Colonic mucosa (tissue), 4 donors: ENCODE measurements at places on chromosomes 6 and 20. TPM values are rescaled to one million over a fixed set of nuclear protein-coding genes. Genes with fewer than 3 reads are reported as not detected.

The RAMACL gene
- 0.48 TPM for total RNA-seq

The CD109 gene
- 4.5 TPM for total RNA-seq

The JARID2 gene
- 10.7 TPM for total RNA-seq

The CGAS gene
- total RNA-seq, result 4.1 TPM

The KCNG1 gene
- 5.8 TPM for total RNA-seq

The TUBB1 gene
- total RNA-seq, result not detected

GRCh38 chr6:157644043-157644810 lies 178.8 kb upstream of the SNX9 start:
- H3K27ac ChIP-seq, result no peak overlapping the region
- H3K4me1 ChIP-seq, result no peaks in the 10 kb centered on the region
- no peaks in the 10 kb centered on the region for H3K27me3 ChIP-seq

GRCh38 chr6:10146715-10147451 lies 268.0 kb downstream of the TFAP2A start:
- no peaks in the 10 kb centered on the region for H3K4me1 ChIP-seq
- DNase-seq, result no peak
- H3K27me3 ChIP-seq, result no peaks in the 10 kb centered on the region
- no peaks in the 10 kb centered on the region for H3K36me3 ChIP-seq

DNA sequence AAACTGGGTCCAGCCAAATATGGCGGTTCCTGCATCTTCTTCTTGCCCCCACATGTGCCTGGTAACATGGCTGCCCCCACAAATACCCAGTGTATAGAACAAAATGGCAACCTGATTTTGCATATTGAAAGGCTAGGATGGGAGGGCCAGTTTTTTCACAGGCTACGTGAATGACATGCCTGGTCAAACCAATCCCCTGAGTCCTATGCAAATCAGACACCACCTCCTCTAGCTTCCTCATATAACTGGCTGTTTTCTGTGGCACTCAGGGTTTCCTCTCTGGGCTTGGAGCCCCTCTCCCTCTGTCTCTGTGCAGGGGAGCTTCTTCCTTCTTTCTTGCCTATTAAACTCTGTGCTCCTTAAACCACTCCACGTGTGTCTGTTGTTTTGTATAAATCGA lies 372.1 kb downstream of the KIF16B start:
- no peak overlapping the region for H3K4me3 ChIP-seq
- H3K36me3 ChIP-seq, result no peaks in the 10 kb centered on the region
- H3K27me3 ChIP-seq, result no peaks in the 10 kb centered on the region
- H3K27ac ChIP-seq, result no peak overlapping the region

- H3K27me3 ChIP-seq, result no peaks in the 10 kb centered on the region
- H3K27ac ChIP-seq, result no peak overlapping the region
- no peaks in the 10 kb centered on the region for H3K4me1 ChIP-seq
- no peaks in the 10 kb centered on the region for H3K36me3 ChIP-seq
- no peak overlapping the region for H3K4me3 ChIP-seq
These were observed 78.4 kb downstream of the ADTRP start for GRCh38 chr6:11700118-11700718.

DNA sequence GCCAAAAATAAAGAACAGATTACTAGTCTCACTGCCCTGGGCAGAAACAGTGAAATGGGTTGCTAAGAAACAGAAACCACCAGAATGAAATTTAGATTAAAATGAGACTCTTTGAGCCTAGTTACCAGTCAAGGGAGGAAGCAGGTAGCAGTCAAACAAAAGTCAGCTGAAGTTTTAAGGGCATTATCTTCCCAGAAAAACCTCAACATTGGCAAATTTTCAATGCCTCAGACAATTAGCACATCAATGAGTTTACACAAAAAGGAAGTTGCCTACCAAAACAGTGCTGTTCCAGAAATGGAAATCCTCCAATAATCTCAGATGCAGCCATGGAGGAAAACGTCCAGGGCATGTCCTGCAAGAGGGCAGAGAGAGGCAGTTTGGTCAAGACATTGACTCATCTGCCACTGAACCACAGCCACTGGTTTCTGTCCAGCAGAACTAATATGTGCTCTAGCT lies 399.7 kb upstream of the ADGRB3 start:
- H3K36me3 ChIP-seq, result no peaks in the 10 kb centered on the region
- no peak for DNase-seq
- H3K4me3 ChIP-seq, result no peak overlapping the region
- no peak overlapping the region for H3K27ac ChIP-seq

DNA sequence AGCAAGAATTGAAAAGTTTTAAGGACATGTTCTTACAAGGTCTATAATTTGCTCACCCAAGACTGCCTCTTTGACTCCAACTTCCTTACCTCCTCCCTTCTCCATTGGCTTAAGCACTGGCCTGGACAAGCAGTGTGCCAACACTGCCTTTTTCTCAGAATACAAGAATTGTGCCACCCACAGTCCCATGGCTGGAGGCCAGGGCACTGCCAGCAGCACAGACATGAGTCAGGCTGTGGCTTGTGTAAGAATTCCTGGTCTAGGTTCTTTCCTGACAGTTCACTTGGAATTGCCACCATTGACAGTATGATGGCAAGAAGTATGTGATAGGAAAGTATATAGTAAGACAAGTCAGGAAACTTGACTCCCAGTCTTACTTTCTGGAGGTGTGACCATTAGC lies 202.7 kb upstream of the MARCKS start:
- H3K36me3 ChIP-seq, result no peaks in the 10 kb centered on the region
- no peak overlapping the region for H3K27ac ChIP-seq

GRCh38 chr20:1010659-1011058 lies 8.5 kb upstream of the RSPO4 start:
- H3K36me3 ChIP-seq, result no peaks in the 10 kb centered on the region
- H3K27ac ChIP-seq, result no peak overlapping the region
- H3K27me3 ChIP-seq, result no peaks in the 10 kb centered on the region
- H3K4me1 ChIP-seq, result no peaks in the 10 kb centered on the region
- DNase-seq, result no peak

DNA sequence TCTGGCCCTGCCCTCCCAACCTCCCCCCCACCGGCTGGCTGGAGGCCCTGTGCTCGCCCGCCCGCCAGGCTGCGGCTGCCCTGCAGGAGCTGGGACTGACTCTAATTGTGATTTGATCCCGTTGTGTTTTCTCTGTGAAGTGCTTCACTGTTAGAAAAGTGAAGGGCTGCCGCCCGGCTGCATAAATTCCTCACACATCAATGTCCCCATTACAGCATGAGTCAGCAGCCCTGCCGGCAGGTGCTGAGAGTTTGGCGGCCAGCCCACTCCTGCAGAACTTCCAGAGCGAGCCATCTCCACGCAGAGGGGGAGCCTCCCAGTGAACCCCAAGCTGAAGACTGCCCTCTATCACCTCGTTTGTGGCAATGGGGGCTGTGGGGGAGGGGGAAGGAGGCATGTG lies 137.9 kb downstream of the DLL1 start:
- H3K4me3 ChIP-seq, result no peak overlapping the region
- peak; percentile 36 for DNase-seq
- H3K4me1 ChIP-seq, result peaks cover 6% of the 10 kb centered on the region
- no peaks in the 10 kb centered on the region for H3K36me3 ChIP-seq
- no peak overlapping the region for H3K27ac ChIP-seq

DNA sequence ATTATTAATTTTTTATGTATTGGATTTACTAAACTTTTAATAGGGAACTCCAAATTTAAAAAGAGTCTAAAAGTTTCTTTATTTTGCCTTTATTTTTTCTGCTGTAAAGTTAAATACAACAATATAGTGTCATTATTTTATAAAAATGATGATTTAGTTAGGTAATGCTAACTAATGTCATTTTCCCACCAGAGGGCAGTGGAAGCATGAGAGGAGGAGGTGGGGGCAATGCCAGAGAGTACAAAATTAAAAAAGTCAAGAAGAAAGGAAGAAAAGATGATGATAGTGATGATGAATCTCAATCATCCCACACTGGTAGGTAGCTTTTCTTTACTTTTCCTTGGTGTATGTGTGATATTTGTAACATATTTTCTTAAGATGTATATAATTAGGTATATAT lies 20.2 kb upstream of the FHL5 start:
- H3K27me3 ChIP-seq, result no peaks in the 10 kb centered on the region
- H3K27ac ChIP-seq, result no peak overlapping the region
- H3K36me3 ChIP-seq, result peaks cover 6% of the 10 kb centered on the region
- no peak overlapping the region for H3K4me3 ChIP-seq
- H3K4me1 ChIP-seq, result no peaks in the 10 kb centered on the region

DNA sequence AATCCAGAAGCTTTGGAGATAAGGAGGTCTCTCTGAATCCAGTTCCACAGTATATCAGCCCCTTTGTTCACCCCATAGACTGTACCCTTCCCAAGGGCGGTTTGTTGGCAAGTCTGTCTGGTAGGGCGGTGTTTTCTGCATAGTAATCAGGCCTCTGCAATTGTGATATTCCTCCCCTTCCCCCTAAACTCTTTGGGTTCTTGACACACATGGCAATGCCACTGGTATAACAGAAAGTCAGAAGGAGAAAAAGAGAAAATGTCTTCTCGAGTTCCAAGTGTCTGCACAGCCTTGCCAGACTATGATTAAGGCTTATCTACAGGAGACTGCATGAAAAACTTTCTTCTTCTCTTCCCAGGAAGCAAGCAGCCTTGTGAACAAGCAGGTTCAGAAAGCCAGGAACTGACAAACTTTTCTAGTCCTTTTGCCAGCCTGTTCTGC lies 45.6 kb downstream of the FOXO3 start:
- no peaks in the 10 kb centered on the region for H3K27me3 ChIP-seq
- H3K4me1 ChIP-seq, result peaks cover 5% of the 10 kb centered on the region
- no peaks in the 10 kb centered on the region for H3K36me3 ChIP-seq
- DNase-seq, result no peak
- no peak overlapping the region for H3K4me3 ChIP-seq
- no peak overlapping the region for H3K27ac ChIP-seq

- no peaks in the 10 kb centered on the region for H3K36me3 ChIP-seq
- H3K27ac ChIP-seq, result no peak overlapping the region
- H3K4me3 ChIP-seq, result no peak overlapping the region
- peak; percentile 20 for DNase-seq
These were observed 84.4 kb downstream of the SYNE1 start for GRCh38 chr6:152552616-152553209.

DNA sequence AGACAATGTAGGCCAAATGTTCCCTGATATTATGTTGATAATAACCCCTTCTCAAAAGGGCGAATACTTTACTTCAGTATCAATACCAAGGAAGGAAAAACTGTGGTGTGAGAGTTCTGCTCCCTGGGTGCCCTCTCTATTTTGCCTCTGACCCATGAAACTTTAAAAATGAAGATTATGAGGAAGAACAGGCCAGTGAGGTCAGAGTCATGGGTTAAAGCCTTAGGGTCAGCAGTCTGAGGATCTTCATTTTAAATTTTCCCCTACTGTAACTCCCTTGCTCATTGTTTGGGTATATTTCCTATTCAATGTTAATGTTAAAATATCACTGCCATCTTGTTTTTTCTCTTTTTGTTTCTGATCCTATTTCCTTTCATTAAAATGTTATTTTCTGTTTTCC lies 47.9 kb downstream of the PRKN start:
- H3K4me1 ChIP-seq, result no peaks in the 10 kb centered on the region
- no peak overlapping the region for H3K4me3 ChIP-seq
- no peaks in the 10 kb centered on the region for H3K27me3 ChIP-seq

GRCh38 chr6:136067731-136068341 lies 182.3 kb downstream of the MTFR2 start:
- no peak overlapping the region for H3K27ac ChIP-seq
- no peaks in the 10 kb centered on the region for H3K36me3 ChIP-seq
- DNase-seq, result no peak
- no peaks in the 10 kb centered on the region for H3K4me1 ChIP-seq
- H3K4me3 ChIP-seq, result no peak overlapping the region

- H3K36me3 ChIP-seq, result no peaks in the 10 kb centered on the region
- H3K4me1 ChIP-seq, result no peaks in the 10 kb centered on the region
- H3K27me3 ChIP-seq, result no peaks in the 10 kb centered on the region
- H3K27ac ChIP-seq, result no peak overlapping the region
- DNase-seq, result no peak
These were observed 79.2 kb upstream of the RIPOR2 start for GRCh38 chr6:25014791-25015560.
